CD4-positive, CD25-positive, alpha-beta regulatory T cell (primary cell): ENCODE measurements at places on chromosomes 4 and X.
A peak's percentile ranks its signal among the peaks of the same experiment; 100 is the strongest.

GRCh38 chr4:32798471-32799159 lies 2078.4 kb downstream of the PCDH7 start:
- DNase-seq, result no peak

DNA sequence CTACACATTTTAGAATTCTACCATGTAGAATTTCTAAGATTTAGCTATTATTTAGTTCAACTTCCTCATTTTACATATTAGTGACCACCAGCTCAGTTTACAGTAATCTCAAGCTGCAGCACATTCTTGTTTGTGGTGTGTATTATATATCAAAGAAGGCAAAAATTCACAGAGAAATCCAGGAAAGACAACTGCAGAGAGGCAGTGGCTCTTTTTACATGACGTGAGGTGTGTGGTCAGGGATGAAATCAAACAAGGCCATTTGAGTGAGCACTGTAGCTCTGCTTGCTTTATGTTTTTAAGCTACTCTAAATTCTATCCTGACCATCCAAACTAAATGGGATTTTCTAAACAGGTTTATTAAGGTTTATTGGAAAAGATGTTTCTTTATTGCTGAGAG lies 71.1 kb downstream of the COL25A1 start:
- DNase-seq, result no peak

DNA sequence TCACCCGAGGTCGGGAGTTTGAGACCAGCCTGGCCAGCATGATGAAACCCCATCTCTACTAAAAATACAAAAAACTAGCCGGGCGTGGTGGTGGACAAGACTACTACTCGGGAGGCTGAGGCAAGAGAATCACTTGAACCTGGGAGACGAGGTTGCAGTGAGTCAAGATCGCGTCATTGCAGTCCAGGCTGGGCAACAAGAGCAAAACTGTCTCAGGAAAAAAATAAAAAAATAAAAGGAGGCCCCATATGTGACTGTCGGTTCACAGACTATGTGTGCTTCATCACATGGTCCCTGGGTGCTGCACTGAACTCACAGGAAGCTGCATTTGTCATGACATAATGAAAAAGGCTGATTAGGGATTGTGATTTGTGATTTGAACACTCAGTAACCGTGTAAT lies 6.4 kb downstream of the TRIML1 start:
- DNase-seq, result no peak

DNA sequence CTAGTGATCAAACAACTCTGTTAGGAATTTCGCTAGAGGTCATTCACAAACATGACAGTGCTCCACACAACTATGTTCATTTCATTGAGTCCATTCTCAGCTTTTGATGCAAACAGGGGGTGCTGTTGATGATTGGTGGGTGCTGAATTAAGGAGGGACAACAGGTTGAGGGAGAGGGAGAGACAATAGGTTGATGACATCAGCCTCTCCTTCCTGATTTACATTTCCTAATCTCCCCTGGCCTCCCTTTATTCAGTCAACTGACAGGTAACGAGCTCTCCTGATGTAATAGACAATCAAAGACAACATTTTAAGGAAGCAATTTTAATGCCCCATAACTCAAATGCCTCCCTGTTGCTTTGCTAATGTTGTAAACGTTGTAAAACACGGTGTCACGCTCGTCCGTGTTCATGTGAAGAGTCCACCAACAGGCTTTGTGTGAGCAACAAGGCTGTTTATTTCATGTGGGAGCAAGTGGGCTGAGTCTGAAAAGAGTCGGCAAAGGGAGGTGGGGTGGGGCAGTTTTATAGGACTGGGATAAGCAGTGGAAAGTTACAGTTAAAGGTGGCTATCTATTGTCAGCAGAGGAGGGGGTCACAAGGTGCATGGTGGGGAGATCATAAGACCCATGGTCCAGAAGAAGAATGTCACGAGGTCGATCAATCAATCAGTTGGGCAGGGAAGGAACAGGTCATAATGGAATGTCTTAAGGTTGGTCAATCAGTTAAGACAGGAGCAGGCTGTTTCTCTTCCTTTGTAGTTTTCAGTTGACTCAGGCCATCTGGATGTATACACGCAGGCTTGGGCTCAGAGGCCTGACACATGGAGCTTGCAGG lies 4.8 kb upstream of the GAR1 start:
- no peak for DNase-seq

DNA sequence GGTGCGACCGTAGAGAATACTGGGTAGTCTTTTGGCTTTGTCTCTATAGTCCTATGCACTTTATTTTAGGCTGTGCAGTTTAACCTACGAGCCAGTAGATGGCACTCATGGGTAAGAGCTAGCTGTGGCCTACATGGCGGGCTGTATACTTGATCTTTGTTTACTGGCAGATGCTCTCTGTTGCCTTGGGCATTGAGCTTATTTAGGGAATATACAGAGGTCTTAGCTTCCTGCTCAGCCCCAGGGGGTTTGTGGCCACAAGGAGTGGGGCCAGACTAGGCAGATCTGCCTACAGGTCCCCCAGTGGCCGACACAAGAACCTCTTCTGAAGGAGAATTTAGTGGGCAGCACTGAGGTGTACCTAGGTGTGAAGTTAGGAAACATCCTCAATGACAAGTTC lies 227.6 kb upstream of the HDX start:
- peak; percentile 5 for DNase-seq

DNA sequence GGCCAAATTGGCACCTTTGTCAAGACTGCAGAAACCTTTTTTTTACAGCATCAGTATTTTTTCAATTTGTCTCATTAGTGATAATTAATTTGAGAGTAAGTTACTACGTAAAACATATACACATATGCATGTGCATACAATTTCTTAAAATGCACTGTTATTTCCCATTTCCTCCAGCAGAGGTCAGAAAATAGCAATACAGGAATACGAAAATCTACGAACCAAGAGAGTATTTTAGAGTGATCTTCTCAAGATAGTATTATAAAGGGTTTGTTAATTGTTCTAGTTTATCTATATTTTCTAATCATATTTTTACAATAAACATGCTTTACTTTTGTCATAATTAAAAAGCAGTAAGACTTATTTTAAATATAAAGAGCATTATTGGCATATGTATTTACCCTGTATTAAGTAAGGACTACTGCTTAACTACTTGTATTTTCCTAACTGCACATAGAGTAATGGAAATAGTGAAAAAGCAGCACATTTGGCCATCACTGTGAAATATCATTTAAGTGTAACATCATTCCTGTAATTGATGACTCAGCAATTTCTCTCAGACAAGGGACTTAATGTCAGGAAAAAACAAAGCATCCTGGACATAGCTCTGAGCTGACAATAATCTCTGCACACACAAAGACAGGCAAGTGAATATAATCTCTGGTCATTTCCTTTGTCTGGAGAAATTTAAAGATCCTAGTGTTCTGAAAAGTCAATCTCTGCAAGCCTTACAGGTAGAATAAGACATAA lies 45.6 kb downstream of the MAOB start:
- peak; percentile 49 for DNase-seq

DNA sequence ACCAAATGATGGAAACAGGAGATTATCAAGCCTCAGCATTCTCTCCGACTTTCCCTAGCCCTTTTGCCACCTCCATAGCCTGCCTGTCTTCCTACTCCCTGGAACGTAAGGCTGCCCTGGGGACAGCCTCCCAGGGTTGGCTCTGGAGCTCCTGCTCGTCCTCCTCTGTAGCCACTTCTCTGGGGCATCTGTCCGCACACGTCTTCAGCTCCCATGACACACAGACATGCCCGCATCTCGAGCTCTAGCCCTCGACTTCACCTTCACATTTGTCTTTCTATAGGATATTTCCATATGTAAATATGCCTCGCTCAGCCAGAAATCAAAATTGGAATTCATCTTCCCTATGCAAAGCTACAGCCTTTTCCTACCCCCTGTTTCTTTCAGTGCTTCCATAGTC lies 67.7 kb downstream of the TSC22D3 start:
- DNase-seq, result no peak

- no peak for DNase-seq
These were observed 3.1 kb downstream of the IL1RAPL1 start for GRCh38 chrX:28590396-28590795.

DNA sequence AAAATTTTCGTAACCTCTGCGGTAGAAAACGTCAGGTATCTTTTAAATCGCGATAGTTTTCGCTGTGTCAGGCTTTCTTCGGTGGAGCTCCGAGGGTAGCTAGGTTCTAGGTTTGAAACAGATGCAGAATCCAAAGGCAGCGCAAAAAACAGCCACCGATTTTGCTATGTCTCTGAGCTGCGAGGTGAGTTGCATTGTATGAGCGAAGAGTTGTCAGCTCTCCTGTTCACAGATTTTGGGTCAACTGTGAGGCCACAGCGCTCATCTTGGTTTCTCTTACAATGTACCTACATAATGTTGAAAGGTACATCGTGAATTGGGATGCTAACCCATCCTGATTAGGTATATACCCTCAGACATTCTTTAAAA lies 486 bp downstream of the CLCN3 start:
- peak; percentile 49 for DNase-seq

- no peak for DNase-seq
These were observed 480 bp downstream of the USP46 start for GRCh38 chr4:52658641-52659000.

DNA sequence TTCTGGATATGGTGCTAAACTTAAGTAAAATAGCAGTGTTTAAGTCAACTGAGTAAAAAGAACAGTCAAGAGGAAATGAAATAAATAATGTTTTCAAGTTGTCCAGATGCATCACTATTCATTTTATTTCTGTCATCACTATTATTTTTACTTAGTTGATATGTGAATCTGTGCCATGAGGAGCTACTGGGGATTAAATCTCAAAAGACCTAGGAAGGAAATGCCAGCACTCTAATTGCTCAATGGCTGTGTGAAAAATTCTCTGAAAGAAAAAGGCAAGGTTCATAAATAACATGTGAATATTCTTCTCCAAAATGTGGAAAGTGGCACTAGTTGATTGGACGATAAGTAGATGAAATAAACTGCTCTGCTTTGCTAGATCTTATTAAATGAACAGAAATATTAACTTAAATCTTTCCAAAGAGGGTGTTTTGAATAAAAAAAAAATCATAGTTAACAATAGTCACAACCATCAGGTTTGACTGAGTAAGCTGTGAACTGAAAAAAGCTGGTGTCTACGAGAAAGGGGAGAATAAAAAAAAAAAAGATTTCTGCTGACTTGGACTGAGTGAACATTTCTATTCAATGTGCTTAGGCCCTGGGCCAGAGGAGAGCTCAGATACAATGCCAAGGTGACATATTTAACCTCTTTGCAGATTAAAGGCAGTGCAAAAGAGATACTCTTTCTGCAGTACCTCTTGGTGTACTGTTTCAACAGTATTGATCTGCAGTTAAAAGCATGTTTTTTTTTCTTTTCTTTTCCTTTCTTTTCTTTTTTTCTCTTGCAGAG lies 1.6 kb downstream of the SPARCL1 start:
- DNase-seq, result no peak

- no peak for DNase-seq
These were observed 324.6 kb upstream of the TACR3 start for GRCh38 chr4:104044369-104044768.

DNA sequence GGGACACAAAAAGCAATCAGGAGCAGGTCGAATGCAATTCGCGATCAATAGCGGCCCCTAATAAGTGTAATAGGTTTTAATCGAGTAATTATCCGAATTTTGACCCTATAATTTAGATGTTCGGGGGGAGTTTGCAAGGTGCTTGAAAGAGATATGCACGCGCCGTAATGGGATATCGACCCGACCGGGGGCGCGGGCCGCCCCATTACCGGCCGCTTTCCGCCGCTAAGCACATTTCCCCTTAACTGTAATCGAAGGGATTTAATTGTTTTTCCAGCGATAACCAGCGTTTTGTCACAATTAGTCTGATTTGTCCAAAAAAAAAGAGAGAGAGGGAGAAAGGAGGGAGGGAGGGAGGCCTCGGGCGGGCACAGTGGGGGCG lies 997 bp downstream of the NKX1-1 start:
- no peak for DNase-seq

DNA sequence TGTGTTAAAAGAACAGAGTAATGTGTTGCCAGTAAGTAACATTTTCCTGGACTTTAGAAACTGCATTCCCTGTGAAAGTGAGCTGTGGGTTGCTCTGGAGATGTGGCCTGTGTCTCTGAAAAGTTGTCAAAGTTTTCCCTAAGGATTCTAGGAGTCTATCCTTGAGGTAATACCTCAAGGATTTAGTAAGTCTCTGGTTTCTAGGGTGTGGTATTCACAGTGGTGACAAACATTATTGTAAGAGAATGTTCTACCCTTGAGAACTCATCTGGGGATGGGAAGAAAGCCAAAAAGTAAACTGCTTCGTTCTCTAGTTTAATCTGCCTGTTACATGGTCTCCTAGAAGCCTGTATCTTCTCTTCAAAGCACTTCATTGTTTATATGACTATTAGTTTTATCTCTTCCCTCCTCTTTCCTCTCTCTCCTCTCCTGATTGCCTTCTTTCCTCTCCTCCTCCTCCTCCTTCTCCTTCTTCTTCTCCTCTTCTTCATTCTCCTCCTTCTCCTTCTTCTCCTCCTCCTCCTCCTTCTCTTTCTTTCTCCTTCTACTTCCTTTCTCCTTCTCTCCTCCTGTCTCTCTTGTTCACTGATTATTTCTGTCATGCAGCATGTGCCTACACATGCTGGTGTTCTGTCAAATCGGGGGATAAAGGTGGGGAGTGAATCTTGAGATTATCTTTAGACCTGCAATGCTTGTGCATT lies 321.3 kb downstream of the PTTG2 start:
- DNase-seq, result no peak

DNA sequence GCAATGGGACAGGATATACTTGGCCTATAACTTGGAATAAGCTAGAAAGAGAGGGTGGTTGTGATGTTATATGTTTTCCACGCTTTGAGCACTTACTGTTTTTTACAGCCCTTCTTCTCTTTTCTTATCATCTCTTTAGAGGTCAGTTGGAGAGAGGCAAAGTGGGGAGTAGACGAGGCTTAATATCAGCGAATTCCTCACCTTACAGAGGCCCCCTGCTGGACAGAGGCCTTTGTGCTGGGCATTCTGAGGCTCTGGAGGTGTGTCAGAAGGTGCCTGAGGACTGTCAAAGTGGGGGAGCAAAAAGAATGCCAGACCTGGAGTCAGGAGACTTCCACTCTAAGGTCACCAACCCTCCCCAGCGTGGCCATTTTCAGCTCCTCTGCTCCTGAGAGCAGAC lies 42.5 kb downstream of the MAMLD1 start:
- DNase-seq, result no peak

GRCh38 chr4:163042306-163042705 lies 124.4 kb downstream of the NAF1 start:
- DNase-seq, result no peak

GRCh38 chrX:136227948-136228838 lies 23.0 kb downstream of the MAP7D3 start:
- peak; percentile 75 for DNase-seq

- DNase-seq, result peak; percentile 3
These were observed 136.2 kb upstream of the BMPR1B start for GRCh38 chr4:94621491-94622080.

DNA sequence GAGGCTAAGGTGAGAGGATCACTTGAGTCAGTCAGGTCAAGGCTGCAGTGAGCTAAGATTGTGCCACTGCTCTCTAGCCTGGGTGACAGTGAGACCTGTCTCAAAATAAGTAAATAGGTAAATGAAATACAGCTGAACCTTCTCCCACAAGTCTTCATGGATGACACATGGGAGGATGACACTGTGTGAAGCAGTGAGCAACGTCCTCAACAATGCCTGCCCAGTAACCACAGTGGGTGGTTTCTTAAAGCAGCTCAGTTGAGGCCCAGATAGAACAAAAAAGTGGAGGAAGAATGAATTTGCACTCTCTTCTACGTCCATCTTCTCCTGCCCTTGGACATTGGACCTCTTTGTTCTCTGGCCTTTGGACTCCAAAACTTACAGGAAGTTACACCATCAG lies 52.7 kb downstream of the MSX1 start:
- no peak for DNase-seq
